ENCODE measurements at places on chromosomes 7 and 10.

- DNase-seq = no peak
Observed at GRCh38 chr10:100282907-100283306, 3.6 kb downstream of the BLOC1S2 start.

DNA sequence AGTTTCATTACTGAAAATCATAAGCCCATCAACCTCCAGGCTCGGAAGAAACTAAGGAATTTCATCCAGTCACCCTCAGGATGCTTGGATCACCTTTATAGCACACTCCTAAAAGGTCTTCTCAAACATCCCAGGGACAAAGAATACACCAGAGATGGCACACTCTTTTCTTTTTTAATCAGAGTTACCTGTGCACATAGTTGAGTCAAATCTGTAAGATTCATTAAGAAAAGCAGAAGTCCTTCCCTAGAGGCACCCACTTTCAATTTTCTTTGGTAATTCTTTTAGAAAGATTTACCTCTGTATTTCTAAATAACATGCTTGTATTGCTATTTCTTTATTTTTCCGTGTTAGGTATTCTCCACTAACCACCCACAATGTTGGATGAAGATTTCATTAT lies 50.6 kb upstream of the IL6 start:
- no peak for DNase-seq

GRCh38 chr7:135644729-135645128 lies 17.6 kb upstream of the STMP1 start:
- DNase-seq = no peak

- no peak for DNase-seq
Observed at GRCh38 chr10:113475381-113475807, 77.5 kb upstream of the HABP2 start.

DNA sequence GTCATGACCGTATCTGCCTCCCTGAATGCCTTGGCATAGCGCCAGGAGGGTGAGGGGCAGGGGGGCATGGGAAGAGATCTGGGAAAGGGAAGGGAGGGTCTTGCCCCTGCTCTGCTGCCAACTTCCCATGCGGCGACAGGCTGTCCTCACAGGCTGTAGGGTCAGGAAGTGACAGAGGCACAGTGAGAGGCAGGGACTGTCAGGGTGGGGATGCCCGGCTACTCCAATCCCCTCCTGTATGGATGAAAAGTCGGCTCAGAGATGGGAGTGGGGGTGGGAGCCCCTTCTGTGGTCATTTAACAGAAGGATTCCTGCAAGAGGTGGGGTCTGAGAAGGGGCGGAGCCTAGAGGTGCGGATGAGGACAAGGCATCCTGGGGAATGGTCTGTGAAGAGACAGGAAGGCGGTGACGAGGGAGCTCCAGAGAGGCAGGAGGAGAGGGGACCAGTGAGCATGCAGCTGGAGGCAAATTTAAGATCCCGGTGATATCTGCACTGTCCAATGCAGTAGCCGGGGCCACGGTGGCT lies 20.8 kb upstream of the UNC5B start:
- no peak for DNase-seq

GRCh38 chr7:16795624-16796023 lies 9.2 kb downstream of the AGR2 start:
- no peak for DNase-seq

DNA sequence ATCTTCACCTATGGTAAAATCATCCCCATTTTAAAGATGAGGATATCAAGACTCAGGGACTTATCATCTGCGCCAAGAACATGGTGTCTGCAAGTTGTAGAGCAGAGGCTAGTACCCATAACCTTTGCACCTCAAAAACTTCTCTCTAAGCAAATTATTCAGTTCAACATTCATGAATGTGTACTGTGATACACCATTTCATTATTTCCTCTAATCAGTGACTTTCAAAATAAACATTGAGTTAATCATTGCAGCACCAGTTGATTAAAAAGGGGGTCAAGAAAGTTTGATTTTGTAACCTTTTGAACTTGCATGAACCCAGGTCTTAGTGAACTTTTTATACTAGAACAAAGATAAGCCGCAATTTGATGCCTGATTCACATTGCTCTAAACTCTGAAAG lies 47.6 kb upstream of the CYP2C8 start:
- DNase-seq = no peak

DNA sequence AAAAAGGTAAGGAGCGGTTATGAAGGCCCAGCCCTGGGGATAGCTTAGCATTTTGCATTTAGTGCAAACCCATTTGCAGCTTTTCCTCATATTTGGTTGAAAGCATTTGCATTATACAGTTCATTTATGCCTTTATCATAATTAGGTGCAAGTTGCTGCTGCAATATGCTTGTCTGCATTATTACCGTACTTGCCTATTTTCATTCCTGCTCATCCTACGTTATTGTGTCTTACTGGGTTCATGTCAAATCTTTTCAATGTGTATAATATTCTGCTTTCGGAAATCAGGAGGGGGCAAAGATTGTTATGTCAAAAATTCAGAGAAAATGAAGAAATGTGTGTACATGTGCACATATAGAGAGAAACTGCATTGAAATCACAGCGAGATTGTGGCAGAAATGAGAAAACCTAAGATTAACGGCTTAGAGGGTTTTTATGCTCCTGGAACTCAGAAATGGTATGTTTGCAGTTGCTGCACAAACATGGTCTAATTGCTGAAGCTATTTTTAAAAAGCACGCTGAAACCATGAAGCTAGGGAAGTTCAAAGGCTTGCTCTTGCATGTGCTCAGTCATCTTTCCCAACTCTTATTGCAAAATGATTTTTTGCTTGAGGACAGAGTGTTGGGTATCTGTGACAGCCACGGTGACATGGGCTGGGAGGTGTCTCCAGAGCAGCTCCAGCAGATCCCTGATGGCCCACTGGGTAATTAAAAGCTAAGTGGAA lies 613.2 kb downstream of the SDK1 start:
- DNase-seq = no peak

DNA sequence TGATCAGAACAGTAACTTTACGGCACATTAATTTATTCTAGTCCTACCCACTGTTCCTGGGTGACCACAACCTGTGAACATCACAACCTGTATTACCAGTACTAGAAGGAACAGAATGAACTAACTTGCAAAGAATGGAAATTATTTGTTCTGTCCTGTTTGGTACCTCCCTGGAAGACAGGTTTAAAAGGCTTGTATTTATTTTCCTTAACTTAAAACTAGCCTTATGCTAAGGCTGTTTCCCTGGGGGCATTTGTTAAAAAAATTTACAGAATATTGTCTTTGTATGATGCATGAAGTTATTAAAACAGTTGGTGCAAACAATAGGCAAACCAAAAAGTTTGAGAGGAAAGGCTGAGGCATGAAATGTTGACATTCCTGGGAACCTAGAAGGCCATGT lies 132.7 kb downstream of the DNAJC1 start:
- DNase-seq = no peak

DNA sequence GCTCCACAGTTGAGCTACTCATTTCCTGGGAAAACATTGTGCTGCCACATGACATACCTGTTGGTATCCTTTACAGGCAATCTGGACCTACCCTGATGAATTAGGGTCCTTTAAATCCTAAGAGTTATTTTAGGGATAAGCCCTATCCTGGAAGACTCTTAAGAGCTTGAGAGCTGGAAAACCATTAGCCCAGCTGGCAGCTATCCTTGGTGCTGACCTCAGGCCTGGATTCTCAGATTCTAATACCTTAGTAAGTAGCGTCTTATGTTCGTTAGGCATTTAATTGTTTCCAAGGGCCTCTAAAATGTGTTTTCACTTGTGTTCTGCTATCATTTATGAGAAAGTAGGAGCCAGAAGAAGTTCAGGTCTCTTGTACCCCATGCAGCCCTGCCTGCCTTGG lies 93.0 kb upstream of the SORCS3 start:
- DNase-seq = no peak

GRCh38 chr10:43037440-43037839 lies 39.4 kb upstream of the RET start:
- no peak for DNase-seq

GRCh38 chr7:139431010-139431409 lies 52.5 kb downstream of the KLRG2 start:
- DNase-seq = peak; percentile 18

GRCh38 chr7:37916673-37917660 lies at the start of gene SFRP4:
TSS of gene SFRP4 (minus strand) at chr7:37916817. CDS start at chr7:37916537, 280 bp downstream.
- peak; percentile 82 for DNase-seq

DNA sequence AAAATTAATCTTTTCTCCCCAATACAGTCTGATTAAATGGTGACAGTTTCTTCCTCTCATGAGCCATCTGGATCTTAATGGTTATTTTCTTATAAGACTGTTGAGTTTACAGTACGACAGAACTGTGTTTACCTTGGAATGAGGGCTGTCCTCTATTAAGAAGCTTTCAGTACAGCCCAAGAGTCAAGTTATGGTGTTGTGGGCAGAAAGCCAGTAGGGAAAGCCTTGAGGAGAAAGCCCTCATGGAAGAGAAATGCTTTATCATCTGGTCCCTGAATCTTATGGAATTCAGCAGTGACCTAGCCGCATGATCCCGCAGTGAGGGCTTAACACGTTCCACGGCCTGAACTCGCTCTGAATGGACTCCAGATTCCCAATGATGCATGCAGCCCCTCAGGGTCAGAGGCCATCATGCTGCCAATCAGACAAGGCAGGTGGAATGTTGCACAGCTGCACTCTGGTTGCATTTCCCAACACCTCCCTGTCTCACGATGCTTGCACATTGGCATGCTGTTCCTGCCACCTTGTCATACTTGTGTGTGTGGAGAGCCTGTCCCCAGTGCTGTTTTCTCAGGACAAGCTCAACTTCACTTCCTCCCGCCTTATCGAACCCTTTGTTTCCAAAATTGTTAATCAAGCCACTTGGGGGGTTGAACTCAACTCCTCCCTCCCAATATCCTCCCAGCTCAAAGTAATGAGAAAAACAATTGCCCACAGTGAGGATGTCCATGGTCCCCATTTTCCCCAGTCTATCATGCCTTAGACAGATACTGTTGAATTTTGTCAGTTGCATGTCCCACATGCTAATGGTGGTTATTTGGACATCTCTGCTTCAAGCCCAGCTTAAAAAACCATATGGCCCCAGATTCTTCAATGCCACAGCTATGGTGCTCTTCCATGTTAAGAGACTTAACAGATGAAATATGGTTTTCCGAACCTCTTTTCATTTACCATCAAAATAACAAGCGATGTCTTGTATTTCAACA lies 211.1 kb upstream of the TCF7L2 start:
- no peak for DNase-seq

- no peak for DNase-seq
Observed at GRCh38 chr7:461453-462172, 58.0 kb downstream of the PDGFA start.
